ENCODE measurements at places on chromosomes 16 and 17. TPM values are rescaled to one million over a fixed set of nuclear protein-coding genes. Genes with fewer than 3 reads are reported as not detected.

The SPIRE2 gene
- total RNA-seq = 4.3 TPM

The KLHL11 gene
- 15.1 TPM for total RNA-seq

GRCh38 chr16:74771656-74772315 lies 2.8 kb downstream of the FA2H start:
- ATAC-seq = no peak

The DRC3 gene
- not detected for total RNA-seq

DNA sequence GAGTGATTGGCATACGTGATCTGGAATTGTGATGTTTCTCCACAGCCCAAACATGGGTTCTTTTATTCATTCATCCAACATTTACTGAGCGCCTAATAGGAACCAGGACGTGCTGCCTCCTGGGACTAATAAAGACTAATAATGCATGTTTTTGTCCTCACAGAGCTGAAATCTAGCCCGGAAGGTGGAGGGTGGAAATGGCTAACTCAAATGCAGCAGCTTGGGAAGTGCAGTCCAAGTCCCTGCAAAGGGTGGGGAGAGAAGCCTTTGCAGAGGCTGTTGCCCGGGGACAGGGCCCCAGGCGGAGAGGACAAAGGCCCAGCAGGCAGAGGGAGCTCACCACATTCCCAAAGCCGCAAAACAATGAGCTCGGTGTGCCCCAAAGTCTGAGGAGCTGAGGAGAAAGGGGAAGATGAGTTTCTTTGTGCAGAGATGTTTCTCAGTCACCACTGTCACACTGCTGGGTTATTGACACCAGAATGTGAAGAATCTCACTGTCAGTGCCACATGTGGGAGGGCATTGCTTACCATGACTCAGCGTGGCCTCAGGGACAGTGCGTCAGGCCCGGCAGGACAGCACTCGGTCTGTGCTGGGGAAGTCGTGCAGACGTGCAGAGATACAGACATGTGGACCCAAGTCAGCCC lies 118.2 kb upstream of the CHMP6 start:
- ATAC-seq = no peak

The CCL7 gene
- not detected for total RNA-seq

DNA sequence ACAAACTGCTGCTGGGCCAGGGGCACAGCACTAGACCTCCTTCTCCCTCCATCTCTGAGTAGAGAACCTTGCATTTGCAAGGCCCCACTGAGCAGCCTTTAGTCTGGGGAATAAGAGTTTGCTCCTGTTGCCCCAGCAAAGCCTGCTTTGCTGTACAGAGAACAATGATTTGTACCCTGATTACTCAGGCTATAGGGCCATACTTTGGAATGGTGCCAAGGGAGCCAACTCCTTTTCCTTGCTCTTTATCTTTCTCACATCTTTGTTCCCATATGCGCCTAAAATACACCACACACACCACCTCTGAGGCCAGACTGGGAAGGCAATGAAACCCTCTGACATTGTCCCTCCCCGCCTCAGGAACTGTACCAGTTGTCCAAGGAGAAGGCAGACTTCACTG lies 21.2 kb downstream of the LIG3 start:
- ATAC-seq = no peak

GRCh38 chr17:67800495-67800928 lies 24.8 kb upstream of the BPTF start:
- peak; percentile 90 for ATAC-seq

All from activated T-helper 17 cell treated with anti-CD3 and anti-CD28 coated beads, Interleukin-2, amount 50 U/mL, for 72 hours (primary cell).